ENCODE measurements at places on chromosomes 16 and 17. TPM values are rescaled to one million over a fixed set of nuclear protein-coding genes. Genes with fewer than 3 reads are reported as not detected.

The TP53TG3C gene
- not detected for total RNA-seq

The NPTX1 gene
- 10.4 TPM for total RNA-seq

The MYH11 gene
- under 0.01 TPM for total RNA-seq

The ZFHX3 gene
- 11.3 TPM for total RNA-seq

The NLRC5 gene
- total RNA-seq: 34.4 TPM

The MT1A gene
- not detected for total RNA-seq

The CTRB1 gene
- total RNA-seq: not detected

The FBXW10B gene
- total RNA-seq: 0.92 TPM

The KRT222 gene
- not detected for total RNA-seq

The SLC35G6 gene
- total RNA-seq: not detected

The HMOX2 gene
- total RNA-seq: 58.8 TPM

The C17orf58 gene
- total RNA-seq: 8.1 TPM

The CXCL16 gene
- total RNA-seq: 0.37 TPM

The DOC2A gene
- total RNA-seq: not detected

The PRCD gene
- 1.2 TPM for total RNA-seq

The RASD1 gene
- total RNA-seq: 1.8 TPM

The OR4D1 gene
- not detected for total RNA-seq

The CLEC3A gene
- total RNA-seq: not detected

The NEUROD2 gene
- total RNA-seq: not detected

The KCNJ2 gene
- 0.59 TPM for total RNA-seq
